ENCODE measurements at places on chromosomes 1 and 21. TPM values are rescaled to one million over a fixed set of nuclear protein-coding genes. Genes with fewer than 3 reads are reported as not detected.

LRRC38 gene
- not detected for total RNA-seq

GRCh38 chr1:53616927-53617326 lies 122.0 kb downstream of the GLIS1 start:
- DNase-seq, result peak; percentile 5
- H3K4me3 ChIP-seq, result no peak overlapping the region
- no peaks in the 10 kb centered on the region for H3K36me3 ChIP-seq
- H3K4me1 ChIP-seq, result peaks cover 8% of the 10 kb centered on the region
- no peaks in the 10 kb centered on the region for H3K27me3 ChIP-seq
- H3K27ac ChIP-seq, result no peak overlapping the region

- H3K4me3 ChIP-seq, result no peak overlapping the region
- no peak overlapping the region for H3K27ac ChIP-seq
- no peaks in the 10 kb centered on the region for H3K36me3 ChIP-seq
- H3K4me1 ChIP-seq, result peaks cover 7% of the 10 kb centered on the region
- no peaks in the 10 kb centered on the region for H3K27me3 ChIP-seq
Measured at GRCh38 chr1:232223183-232223708, 406.7 kb downstream of the SIPA1L2 start.

DNA sequence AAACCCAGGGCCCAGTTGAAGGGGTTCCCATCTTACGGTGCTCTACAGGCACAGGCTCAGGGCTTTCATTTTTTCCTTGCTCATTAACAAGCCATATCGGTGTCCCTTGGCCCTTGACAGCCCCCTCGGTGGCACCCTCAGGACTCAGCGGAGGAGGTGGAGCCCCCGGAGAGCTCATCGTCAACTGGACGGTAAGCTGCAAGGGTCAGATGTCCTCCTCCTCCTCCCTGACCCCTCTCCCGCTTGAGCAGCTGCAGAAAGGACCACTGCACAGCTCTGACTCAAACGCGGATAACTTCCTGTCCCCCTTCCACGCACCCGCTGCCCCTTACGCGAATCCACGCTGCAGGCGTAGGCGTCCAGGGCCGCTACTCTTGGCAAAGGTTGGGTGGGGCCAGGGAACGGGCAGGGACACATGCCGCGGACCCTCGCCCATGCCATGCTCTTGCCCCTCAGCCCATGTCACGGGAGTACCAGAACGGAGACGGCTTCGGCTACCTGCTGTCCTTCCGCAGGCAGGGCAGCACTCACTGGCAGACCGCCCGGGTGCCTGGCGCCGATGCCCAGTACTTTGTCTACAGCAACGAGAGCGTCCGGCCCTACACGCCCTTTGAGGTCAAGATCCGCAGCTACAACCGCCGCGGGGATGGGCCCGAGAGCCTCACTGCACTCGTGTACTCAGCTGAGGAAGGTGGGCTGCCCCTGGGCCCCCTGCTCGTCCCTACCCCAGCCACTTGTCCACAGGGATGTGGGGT lies 14.7 kb downstream of the TMEM81 start:
- no peaks in the 10 kb centered on the region for H3K4me1 ChIP-seq
- H3K27me3 ChIP-seq, result no peaks in the 10 kb centered on the region
- no peak overlapping the region for H3K4me3 ChIP-seq
- H3K27ac ChIP-seq, result no peak overlapping the region
- DNase-seq, result no peak
- H3K36me3 ChIP-seq, result no peaks in the 10 kb centered on the region

DNA sequence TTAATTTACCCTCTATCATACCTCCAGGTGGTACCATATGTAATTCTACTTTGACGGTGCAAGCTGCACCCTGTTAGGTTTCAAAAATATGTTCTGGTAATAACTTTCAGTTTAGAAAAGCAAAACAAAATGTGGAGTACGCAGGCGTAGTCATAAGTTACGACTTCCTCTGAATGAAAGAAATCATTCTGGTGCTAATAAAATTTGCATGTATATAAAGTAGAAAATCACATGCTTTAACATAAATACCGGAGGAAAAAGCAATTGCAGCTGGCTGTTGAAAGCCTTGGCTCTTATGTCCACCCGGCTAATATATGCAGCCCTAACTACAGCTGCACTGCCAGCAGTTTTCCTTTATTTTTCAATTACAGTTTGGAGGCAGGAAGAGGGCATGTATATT lies 65.2 kb upstream of the TMPRSS15 start:
- no peak overlapping the region for H3K27ac ChIP-seq
- DNase-seq, result no peak
- H3K4me3 ChIP-seq, result no peak overlapping the region
- no peaks in the 10 kb centered on the region for H3K4me1 ChIP-seq
- H3K36me3 ChIP-seq, result no peaks in the 10 kb centered on the region

Measured in astrocyte (in vitro differentiated cells and primary cell).